Right lobe of liver (tissue), 6 donors: ENCODE measurements at places on chromosomes 1 and 21.
A peak's percentile ranks its signal among the peaks of the same experiment; 100 is the strongest.

- DNase-seq, result no peak
Observed at GRCh38 chr1:85911742-85912141, 203.5 kb upstream of the ZNHIT6 start.

GRCh38 chr1:21351901-21352300 lies 61.6 kb upstream of the ECE1 start:
- no peak for DNase-seq

- DNase-seq, result no peak
Observed at GRCh38 chr1:36612881-36613280, 130.2 kb upstream of the CSF3R start.

DNA sequence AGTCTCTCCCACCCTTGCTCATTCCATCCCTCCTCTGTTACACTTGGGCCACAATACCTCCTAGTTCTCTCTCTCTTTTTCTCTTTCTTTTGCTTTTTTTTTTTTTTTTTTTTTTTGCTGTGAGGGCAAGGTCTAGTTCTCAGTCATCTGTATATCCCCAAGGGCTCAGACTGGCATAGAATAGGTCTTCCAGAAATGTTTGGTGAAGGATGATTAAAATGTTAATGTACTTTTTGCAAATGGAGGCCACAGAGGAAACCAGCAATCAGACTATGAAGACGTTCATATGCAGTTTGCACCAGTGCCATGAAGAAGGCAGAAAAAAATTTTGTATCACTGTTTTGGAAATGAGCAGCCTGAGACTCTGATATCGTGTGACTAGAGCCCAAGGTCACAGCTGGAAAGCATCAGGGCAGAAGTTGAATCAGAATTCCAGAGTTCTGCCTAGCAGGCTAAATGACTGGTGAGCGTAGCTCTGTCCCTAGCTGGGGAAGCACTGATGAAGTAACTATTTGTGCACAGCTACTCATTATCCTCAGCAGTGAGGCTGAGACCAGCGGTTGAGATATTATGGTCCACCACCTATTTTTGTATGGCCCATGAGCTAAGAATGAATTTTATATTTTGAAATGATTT lies 186.5 kb downstream of the TGFBR3 start:
- no peak for DNase-seq

DNA sequence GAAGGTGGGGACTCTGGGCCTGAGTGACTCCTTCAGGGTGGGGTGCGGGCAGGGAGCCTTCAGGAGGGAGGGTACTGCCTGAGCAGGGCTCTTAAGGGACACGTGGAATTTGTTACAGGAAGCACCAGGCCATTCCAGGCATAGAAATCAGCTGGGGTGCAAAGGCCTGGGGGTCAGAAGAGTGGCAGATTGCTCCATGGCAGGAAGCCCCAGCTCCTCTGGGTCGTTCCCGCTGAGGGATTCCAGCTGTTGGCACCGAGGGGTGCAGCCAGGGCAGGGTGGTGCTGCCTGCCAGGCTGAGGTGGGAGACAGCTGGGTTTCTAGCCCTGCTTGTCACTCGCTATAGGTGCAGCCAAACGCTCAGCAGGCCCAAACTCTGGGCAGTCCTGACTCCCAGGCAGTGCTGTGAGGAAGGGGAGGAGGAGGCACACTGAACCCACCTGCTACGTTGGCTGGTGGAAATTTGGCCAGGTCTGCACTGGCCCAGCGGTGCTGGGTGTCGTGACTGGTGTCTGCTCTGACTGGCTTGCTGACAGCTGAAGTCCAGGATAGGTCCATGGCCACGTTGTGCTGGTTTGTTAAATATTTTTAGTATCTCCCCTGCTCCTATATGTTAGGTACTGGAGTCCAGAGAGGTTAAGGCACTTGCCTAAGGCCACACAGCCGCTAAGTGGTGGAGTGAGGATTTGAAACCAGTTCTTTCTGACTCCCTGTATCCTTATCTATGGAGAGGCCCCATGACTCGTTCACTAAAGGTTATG lies 19.3 kb downstream of the TNFRSF1B start:
- DNase-seq, result no peak

- DNase-seq, result no peak
Observed at GRCh38 chr1:109475261-109475660, 8.4 kb upstream of the ATXN7L2 start.

DNA sequence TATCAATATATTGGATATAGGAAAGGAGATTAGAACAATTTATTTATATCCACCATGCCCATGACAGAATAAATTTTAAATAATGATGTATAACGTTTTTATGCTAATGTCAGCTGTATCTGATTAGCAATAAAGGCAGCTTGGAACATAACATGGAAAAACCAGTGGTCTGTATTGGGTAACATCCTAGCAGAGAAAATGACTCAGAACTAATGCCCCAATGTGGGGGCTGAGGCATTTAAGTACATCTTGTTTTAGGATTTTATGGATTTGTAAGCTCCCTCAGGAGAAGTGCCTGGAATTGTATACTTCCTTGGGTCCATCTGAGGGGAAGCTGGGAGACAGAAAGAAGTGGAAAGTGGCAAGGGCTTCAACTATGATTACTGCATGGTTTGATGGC lies 82.3 kb downstream of the HMCN1 start:
- DNase-seq, result no peak

- no peak for DNase-seq
Observed at GRCh38 chr1:185956881-185957280, 222.7 kb downstream of the HMCN1 start.

- DNase-seq, result no peak
Observed at GRCh38 chr1:71882226-71882625, 400.1 kb downstream of the NEGR1 start.

DNA sequence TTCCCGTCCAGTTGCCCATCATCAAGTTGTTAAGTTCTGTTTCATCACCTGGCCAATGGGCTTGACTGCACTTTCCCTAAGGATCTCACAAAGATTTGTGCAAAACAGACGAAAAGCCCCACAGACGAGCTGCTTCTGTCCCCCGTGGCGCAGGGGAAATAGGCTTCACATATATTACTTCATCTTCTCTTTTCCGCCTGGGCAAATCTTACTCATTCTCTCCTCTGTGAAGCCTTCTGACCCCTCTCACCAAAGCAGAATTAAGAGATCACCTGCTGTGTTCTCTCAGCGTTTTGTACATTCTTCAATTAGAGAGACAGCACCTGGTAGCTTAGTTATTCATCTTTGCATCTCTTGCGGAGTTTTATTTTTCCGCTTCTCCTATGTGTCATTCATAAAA lies 129.8 kb downstream of the IGSF21 start:
- no peak for DNase-seq

GRCh38 chr1:31705080-31705866 lies 1.5 kb upstream of the COL16A1 start:
- peak; percentile 68 for DNase-seq

GRCh38 chr1:157140063-157140588 lies 1.9 kb upstream of the ETV3 start:
- DNase-seq, result no peak

DNA sequence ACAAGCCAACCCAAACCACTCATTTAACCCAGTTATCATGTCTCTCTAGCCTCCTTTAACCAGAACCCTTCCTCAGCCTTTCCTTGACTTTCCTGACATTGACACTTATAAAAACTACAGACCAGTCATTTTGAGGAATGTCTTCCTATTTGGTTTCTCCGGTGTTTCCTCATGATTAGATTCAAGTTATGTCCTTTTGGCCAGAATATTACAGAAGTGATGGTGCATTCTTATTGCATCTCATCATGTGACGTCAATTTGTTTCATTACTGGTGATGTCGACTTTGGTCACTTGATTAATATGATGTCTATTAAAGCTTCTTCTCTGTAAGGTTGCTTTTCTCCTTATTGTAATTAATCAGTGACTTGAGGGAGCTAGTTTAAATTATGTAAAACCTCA lies 6.1 kb upstream of the RCSD1 start:
- DNase-seq, result no peak

DNA sequence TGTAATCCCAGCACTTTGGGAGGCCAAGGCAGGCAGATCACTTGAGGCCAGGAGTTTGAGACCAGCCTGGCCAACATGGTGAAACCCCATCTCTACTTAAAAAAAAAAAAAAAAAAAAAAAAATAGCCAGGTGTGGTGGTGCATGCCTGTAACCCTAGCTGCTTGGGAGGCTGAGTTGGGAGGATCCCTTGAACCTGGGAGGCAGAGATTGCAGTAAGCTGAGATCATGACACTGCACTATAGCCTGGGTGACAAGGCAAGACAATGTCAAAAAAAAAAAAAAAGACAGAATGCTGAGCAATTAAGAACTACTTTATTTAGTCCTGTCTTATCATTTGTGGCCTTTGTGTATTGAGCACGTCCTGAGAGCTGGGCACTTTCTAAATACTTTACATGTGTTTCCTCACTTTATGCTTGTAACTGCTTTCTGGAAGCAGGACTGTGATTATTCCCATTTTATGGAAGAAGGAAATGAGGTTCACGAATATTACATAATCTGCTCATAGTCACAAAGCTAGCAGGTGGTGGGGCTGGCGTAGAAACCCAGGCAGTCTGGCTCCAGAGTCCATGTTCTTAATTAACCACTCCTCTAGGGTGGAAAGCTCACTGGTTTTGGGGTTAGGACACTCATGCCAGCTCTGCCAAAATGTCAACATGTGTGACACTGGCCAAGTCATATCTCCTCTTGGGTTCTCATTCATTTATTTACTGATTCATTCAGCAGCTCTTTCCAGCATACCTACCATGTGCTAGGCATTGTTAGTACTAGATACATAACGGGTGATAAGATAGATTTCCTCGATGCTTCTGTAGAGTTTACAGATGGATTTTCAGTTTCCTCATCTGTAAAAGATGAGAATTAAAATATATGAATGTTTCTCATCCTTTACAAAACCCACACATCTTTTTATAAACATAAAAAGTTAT lies 57.7 kb downstream of the DDR2 start:
- peak; percentile 81 for DNase-seq

- no peak for DNase-seq
Observed at GRCh38 chr1:227298512-227299240, 19.6 kb downstream of the CDC42BPA start.

DNA sequence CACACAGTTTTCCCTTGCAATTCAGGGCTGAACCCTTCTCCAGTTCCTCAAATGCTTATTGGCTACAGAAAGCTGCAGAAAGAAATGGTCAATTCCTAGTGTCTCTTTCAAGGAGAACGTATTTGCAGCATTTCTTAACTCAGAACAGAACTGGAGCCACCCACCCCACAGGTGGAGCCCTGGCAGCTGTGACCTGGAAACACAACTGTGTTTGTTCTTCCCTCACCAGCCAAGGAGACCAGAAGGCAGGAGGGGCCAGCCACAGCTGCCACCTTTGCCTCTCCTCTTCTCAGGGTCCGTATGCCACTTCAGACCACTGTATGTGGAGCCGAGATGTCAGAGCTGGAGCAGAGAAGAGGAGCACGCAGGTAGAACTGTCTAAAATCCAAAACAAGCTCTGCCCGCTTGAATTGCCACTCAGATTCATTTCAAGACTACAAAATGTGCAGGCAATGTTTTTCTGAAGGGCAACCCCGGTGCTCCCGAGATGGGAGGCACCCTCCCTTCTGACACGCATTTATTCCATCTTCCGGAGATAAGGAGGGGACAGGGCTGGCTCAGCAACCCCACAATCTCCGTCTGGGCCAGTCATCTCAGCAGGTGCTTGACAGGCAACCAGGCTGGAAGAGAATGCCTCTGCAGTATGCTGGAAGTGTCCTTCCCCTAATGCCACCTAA lies 16.7 kb downstream of the CD247 start:
- no peak for DNase-seq

DNA sequence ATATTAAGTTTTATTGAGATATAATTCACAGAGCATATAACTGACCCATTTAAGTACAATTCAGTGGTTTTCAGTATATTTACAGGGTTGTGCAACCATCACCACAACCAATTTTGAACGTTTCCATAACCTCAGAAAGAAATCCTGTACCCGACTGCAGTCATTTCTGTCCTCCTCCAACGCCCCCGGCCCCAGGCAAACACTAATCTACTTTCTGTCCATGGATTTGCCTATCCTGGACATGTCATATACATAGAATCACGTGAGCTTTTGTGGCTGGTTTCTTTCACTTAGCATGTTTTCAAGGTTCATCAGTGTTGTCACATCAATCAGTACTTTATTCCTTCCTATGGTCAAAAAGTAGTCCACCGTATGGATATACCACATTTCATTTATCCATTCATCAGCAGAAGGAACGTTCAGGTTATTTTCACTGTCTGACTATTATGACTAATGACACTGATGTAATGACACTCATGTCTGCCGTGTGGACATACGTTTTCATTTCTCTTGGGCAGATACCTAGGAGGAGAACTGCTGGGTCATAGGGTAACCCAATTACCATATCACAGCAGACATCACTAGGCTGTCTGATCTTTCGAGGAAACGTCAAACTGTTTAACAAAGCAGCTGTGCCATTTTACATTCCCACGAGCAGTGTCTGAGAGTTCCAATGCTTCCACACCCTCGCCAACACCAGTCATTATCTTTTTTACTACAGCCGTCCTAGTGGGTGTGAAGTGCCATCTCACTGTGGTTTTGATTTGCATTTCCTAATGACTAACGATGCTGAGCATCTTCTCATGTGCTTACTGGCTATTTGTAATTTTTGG lies 30.8 kb downstream of the MRPL37 start:
- DNase-seq, result no peak

DNA sequence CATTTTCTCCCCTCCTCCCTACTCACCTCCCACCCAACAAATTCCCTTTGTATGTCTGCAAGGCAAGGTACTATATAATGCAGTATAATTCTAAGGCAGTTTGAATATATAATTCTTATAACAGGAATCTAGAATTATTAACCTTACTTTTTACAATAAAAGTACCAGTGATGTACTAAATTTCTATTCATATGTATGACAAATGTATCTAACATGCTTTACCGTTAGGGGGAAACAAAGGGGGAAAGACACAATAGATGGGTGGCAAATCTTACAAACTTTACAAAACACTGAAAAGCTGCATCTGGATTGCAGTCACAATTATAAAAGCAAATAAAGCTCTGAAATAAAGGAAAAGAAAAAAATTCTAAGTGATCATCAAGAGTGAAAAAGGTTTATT lies 2.3 kb downstream of the PIK3R3 start:
- no peak for DNase-seq

- no peak for DNase-seq
Observed at GRCh38 chr1:218473522-218473921, 128.4 kb downstream of the TGFB2 start.
